Aorta (tissue), 5 donors: ENCODE measurements at places on chromosomes 2 and 18. TPM values are rescaled to one million over a fixed set of nuclear protein-coding genes. Genes with fewer than 3 reads are reported as not detected.

DNA sequence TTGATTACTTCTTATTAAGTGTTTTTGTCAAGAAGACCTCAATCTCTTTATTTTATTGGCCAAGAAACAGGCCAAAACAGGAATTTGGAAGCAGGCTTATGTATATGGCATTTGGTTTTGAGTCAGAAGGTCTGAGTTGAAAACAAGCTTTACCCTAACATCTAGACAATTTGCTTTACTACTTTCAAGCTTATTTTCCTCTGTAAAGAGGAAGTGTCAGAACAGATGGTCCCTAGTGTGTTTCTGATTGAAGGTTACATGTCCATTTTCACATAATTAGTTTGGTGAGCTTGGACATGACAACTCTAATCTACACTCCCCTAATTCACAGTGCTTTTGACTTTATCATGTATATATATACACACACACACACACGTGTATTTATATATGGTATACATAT, 19.8 kb upstream of the MAP4K4 start:
- DNase-seq, result no peak

DNA sequence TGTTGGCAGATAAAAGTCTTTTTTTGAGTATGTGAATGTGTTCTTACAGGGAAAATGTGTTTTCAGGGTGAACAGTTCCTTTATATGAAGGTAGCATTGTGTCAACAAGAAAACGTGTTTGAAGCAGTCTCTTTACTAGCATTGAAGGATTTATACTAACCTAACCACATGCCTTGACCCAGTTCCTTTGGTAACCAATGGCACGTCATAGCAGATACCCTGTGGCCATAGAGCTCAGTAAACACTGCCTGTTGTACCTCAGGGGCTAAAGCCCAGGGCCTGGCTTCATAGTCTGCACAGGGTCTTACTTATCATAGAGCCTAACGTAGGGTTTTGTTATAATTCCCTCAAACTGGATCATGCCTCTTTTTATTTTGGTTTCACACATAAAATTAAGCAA, 32.1 kb upstream of the NFU1 start:
- DNase-seq, result no peak

DNA sequence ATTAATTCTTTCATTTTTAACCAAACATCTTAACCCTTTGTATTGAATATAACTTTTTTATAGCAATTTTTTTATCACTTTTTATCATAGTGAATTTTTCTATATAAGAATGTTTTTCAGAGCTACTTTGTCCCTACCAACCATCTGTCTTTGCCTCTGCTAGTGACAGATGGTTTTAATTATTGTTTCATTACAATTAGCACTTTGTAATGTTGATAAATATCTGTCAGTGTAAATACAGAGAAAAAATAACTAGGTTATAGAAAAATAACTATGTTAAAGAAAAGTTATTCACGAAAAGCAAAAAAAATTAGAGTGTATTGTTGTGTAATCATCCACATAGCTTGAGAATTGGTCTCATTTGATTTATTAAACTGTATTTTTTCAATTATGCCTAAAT, 91.0 kb upstream of the CDH19 start:
- DNase-seq, result no peak

GRCh38 chr2:160060297-160060696, 2.1 kb downstream of the PLA2R1 start:
- DNase-seq, result no peak

DNA sequence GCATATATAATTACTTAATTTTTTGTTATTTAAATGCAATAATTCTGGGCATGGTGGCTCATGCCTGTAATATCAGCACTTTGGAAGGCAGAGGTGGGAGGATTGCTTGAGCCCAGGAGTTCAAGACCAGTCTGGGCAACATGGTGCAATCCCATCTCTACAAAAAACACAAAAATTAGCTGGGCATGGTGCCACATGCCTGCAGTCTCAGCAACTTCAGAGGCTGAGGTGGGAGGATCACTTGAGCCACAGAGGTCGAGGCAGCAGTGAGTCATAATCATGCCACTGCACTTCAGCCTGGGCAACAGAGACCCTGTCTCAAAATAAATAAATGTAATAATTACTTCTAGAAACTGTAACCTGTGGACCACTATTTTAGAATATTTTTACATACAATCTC, 21.5 kb upstream of the TMEM87B start:
- DNase-seq, result peak; percentile 70

DNA sequence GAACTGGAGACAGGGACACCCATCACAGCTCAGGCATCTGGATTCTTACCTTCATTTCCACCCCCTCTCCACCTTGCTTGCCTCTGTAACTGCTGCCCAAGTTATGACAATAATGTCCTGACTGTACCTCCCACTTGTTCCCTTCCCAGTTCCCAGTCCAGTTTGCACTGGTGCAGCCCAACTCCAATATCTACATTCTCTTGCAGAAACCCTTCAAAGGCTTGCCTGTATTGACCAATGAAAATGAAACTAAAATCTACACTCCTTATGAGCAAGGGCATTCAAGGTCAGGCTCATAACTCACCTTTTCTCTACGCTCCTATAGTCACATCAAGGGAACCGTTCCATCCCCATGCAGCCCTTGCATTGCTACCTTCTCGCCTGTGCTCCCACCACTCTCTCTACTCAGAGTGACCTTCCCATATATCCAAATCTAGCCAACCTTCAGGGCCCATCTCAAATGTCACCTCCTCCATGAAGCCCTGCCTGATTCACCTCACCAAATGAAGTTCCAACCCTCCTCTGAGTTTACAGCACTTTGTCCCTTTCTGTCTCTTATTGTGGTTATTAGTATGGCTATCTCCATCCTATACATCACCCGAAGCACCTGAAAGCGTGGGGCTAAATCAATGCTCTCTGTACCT, 219.0 kb downstream of the ALPK2 start:
- no peak for DNase-seq

DNA sequence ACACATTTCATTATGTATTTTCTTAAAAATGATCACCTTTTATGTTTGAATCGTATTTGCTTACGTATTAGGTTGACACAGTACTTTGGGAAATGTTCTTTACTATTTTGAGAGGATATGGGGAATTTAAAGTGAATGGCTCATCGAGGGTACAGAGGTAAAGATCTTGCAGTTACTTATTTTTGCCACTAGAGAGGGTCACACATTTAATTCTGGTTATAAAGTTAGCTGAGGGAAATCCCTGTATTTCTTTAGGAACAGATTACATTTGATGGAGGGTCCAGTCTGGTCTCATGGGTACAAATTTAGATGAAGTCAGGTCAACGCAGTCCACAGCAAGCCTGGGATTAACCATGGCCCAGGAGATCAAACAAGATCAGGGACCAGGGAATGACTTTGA, 24.5 kb downstream of the DYNC2LI1 start:
- no peak for DNase-seq

GRCh38 chr2:238376884-238377391, 49.8 kb upstream of the ASB1 start:
- no peak for DNase-seq

DNA sequence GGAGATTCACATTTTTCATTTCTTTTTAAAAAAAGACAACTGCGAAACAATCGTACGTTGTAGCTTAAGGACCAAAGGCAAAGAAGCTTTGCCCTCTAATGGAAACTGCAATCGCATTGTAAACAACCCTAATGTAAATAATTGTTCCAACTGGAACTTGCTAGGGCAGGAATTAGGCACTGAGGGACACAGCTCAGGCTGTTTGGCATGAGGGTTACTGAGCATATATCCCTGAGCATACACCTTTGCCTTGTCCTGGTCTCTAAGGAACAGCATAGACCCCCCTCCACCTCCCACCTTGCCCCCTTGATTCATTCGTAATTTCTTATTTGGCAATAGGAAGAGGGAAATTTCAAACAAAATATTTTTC, 396.4 kb downstream of the LNPK start:
- DNase-seq, result no peak

- no peak for DNase-seq
Observed at GRCh38 chr2:102321941-102322719, 10.8 kb downstream of the IL1RL1 start.

GRCh38 chr2:206824087-206824618, 58.7 kb downstream of the FASTKD2 start:
- DNase-seq, result no peak

GRCh38 chr2:23498943-23499342, 114.0 kb downstream of the KLHL29 start:
- DNase-seq, result no peak

DNA sequence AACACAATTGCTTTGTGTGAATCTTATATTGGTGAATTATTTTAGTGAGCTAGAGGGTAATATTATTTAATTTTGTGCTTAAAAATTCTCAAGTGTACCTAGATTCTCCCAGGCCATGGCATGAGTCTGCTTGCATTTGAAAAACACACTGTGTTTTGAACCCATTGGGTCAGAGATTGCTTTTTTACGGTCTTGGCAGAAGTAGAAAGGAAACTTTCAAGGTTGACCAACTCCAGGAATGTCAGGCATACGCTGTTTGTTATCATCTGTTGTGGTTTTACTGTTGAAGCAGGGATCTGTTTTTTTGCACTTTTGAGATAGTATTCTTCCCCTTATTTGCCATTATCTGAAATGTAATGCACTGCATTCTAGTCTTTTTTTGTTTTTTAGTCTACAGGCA, 377.4 kb downstream of the RPRM start:
- no peak for DNase-seq

Gene SLC30A3
- total RNA-seq, result 0.78 TPM

Gene CFAP210
- total RNA-seq, result 0.58 TPM

Gene STAT1
- 70.7 TPM for total RNA-seq

Gene GKN1
- total RNA-seq, result not detected

Gene ZFAND2B
- 40.7 TPM for total RNA-seq
